ENCODE measurements at places on chromosomes 1 and 21. TPM values are rescaled to one million over a fixed set of nuclear protein-coding genes. Genes with fewer than 3 reads are reported as not detected.

PTCH2 gene
- total RNA-seq, result 0.75 TPM

CDC42 gene
- total RNA-seq, result 273 TPM

CA6 gene
- total RNA-seq, result not detected

RNU1-4 gene
- total RNA-seq, result 1,916 TPM

LCE3E gene
- total RNA-seq, result not detected

PLA2G2F gene
- total RNA-seq, result not detected

CELA3B gene
- not detected for total RNA-seq

TMIGD3 gene
- not detected for total RNA-seq

PDE9A gene
- total RNA-seq, result not detected

OR10Z1 gene
- total RNA-seq, result not detected

OR14K1 gene
- total RNA-seq, result not detected

DNA sequence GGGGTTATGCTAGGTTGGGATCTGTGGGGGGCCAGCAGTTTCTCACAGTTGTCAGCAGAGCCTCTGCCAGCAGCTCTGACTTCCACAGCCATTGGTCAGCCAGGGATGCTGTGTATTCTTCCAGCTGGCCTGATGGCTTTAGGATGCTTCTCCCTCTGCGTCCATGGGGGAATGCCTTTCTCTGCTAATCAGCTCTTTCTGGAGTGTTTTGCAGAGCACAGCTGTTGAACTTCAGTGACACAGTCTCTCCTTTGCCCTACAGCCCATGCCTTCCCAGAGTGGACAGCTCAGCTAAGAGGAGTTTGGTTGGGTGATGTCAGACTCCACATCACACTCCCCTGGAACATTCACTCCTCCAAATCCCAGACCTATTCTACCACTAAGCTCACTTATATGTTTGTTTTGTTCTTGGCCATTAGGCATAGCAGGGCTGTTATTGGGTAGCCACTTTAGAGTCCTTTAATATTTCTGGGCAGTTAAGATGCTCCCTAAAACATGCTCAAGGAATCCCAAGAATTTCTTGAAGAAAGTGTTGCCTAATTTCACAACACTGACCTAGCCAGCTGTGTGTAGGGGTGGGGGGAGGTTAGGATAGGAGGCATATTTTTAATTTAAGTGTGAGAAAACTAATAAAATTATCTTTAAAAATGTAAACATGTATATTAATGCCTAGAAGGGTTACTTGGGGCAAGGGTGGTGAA lies 75.3 kb upstream of the KIAA0040 start:
- no peak for DNase-seq

DNA sequence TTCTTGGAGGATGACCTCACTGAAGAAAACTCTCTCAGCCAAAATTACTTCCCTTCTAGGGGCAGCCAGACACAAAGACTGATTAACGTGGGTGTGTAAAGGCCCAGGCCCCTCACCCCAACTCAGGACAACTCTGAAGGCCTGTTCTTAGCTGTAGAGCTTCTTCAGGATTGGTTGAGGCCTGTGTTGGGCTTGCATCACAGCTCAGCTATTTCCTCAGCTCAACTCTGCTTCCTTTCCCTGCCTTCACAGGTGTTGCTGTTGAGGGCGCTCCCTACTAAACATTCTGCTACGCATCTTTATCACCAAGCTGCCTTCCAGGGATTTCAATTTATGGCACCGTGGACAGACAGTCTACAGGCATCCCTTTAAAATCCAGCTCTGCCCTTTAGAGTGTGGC lies 36.8 kb downstream of the MAB21L3 start:
- no peak for DNase-seq

- DNase-seq, result no peak
Observed at GRCh38 chr1:6582370-6582769, 2.6 kb downstream of the ZBTB48 start.

DNA sequence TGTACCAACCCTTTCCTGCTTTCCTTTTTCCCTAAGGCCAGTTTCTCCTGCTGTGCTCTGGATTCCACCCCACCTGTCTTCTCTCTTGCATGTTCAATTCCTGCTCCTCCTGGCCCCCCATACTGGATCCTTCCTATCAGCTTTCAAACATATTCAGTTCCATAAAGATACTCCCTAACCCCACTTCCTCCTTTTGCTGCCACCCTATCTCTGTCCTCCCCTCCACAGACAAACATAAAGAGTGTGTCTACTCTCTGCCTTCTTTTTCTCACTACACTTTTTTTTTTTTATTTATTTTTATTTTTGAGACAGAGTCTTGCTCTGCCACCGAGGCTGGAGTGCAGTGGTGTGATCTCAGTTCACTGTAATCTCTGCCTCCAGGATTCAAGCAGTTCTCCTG lies 16.9 kb upstream of the RPF1 start:
- no peak for DNase-seq

DNA sequence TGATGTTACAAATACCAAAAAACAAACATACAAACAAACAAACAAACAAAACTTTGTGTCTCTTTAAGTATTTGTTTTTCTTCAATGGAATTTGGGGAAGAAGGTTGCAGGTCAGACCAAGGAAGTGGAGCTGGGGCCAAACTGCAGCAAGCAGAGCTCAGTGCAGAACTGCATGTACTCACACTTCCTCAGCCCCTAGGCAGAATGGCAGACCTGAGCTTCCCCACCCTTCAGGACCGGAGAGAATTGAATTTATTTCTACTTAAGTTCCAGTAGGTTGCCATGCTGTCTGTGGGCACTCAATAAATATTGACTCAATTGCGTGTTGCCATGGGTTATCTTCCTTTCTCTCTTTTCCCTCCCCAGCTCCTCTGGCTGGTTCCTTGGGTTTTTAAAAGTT lies 173.6 kb downstream of the PTGER3 start:
- DNase-seq, result no peak

DNA sequence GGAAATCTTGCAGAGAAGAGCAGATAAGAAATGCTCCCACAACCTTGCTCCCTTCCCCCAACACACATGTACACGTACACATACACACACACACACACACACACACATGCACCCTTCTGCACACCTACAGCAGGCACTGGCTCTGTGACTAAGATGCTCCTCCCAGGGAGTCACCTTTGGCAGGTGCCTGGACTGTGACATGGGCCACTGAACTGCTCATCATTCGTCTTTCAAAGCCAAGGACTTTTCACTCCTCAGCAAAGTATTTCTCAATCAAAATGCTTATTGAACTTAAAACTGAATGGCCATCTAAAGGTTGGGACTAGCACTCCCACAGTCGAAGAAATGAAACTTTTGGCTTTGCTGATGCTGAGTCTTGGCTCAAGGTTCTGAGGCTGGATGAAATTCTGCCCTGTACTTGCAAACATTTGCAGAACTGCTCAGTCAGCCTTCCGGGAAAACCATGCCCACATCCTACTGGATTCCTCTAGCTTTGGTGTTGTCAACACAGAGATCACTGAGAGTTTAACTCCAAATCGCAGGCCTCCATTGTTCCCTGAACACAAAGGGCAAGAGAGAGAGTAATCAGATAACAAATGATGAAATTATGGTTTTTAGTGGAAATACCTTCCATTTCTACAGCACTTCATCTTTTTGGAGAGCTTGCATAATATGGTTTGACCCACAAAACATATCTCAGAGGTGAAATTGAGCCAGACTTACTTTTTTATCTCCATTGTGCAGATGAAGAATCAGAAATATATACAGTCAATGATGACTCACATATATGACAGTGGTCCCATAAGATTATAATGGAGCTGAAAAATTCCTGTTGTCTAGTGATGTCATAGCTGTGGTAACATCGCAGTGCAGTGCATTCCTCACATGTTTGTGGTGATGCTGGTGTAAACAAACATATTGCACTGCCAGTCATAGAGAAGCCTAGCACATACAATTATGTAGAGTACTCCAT lies 72.4 kb upstream of the BCAR3 start:
- peak; percentile 90 for DNase-seq

DNA sequence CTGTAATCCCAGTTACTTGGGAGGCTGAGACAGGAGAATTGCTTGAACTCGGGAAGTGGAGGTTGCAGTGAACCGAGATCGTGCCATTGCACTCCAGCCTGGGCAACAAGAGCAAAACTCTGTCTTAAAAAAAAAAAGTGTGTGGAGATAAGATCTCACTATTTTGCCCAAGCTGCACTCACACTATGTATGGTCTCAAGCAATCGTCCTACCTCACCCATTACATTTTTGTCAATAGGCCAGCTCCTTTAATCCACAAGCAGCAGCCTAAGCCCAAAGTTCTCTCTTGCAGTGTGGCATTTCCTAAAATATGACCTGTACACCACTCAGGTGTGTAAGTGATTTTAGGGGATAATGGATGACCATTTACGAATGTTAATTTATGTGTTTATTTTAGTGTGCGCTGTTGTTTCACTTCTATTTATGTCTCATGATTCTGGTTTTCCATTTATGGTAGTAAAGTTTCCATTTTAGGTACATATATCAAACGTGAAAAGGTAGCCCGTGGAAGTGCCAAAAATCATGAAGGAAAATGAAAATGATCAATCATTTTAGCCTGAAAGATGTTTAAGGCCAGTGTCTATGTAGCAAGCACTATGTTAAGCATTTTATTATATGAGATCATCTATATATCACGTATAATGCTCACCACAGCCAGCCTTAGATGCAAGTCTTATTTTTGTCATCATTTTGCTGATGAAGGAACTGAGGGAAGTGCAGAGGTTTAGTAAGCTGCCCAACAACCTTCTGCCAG lies 5.6 kb downstream of the LCK start:
- no peak for DNase-seq

GRCh38 chr21:25115021-25115420 lies 492.3 kb downstream of the MRPL39 start:
- DNase-seq, result peak; percentile 17

DNA sequence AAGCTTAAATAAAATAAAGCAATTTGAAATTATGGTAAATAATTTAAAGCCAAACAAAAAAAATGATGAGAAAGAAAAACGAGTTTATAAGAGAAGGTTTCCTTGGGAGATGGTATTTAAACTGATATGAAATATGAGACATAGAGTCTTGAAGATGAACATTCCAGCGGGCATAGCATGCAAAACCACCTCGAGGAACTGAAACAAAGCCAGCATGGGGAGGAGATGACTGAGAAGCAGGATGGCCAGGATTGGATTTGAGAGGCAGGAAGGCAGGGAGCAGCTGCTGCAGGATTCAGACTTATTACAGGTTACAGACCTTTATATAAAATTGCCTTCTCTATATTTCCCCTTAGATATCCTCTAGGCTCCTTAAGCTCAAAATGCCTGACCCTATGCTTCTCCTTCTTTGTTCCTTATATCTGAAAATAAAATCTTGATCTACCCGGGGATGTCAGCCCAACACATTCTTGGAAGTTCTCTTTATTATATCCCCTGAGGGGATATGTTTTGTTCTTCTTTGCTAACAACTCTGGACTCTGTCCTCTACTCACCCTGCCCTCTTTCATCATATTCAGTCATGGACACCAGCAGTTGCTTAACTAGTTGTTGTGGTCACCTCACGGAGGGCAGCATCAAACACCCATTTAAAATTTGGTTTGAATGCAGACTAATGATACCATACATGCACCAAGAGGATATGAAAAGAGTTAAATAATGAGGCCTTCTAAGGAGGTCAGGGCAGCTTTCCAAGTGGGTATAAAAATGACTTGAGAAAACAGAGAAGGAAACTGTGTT lies 719.1 kb upstream of the B3GALT2 start:
- peak; percentile 69 for DNase-seq

DNA sequence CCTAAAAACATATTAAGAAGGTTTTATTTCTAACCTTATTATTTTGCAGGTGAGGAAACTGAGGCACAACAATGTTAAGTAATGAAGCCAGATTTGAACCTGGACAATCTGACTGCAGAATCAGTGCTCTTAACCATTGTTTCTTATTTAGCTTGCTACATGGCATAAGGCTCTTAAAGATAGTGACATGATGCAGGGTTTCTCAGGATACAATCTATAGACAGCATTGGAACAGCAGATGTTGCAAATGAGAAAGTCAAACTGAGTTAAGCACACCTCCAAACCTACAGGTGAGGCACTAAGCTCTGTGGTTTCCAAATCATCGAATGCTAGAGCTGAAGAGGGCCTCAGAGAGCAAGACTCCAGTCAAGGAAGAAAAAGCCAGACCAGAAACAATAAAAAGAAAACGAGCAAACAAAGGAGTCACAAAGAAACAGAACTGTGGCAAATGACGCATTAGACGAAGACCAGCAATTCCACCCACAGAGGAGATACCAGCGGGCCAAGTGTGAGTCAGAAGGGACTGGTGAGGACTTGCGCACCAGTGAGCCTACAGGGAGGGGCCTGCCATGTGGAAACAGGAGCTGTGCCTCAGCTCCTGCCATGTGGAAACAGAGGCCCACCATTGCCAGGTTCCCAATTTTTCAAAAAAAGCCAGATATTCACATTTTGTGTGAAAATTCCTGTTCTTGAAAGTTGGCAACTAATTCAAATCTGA lies 14.4 kb downstream of the CD58 start:
- peak; percentile 72 for DNase-seq

DNA sequence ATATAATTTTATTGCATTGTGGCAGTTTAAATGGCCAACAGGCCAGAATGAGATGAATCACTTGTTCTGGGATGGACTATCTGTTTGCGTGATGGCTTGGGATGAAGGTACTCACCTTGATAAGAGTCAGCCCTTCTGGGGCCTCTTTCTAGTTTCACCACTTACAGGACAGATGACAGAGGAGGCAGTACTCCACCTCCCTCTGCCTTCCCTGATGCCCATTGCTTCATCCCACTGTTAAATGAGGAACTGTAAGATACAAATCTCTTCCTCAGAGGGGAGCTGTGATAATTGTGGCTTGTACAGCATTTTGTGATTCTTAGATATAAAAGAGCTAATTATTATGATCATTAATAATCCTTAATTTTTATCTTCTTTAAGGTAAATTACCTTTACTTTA lies 3.7 kb upstream of the TCHH start:
- DNase-seq, result no peak

DNA sequence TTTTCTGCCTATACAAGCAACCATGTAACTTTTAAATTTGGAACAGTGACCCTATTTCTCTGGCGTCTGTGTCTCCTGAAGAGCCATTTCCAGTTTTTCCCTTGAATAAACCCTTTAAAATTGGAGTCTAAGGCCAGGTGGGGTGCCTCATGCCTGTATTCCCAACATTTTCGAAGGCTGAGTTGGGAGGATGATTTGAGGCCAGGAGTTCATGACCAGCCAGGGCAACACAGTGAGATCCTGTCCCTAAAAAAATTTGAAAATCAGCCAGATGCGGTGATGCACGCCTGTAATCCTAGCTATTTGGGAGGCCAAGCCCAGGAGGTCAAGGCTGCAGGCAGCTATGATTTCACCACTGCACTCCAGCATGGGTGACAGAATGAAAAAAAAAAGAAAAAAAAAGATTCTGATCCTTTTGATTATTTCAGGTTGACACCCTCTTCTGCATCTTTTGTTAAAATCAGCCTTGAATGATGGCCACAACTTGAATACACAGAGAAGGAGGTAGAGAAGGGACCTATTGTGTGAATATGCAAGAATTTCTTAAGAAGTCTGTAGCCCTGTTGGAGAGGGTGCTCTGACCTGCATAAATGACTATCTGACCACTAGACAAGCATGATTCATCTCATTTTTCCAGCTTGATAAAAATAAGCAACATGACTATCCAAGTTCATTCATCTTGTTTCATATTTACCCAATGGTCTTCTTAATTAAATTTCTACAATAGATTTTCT lies 40.2 kb upstream of the PARP1 start:
- DNase-seq, result no peak

Data from HFFc6 (cell line).